Left lobe of liver (tissue), 2 donors: ENCODE measurements at places on chromosomes 4 and X.

- no peak for DNase-seq
Observed at GRCh38 chr4:86451560-86452330, 91.9 kb upstream of the MAPK10 start.

GRCh38 chr4:1871471-1872021 lies 353 bp downstream of the NSD2 start:
- no peak for DNase-seq

GRCh38 chrX:20313899-20314298 lies 47.2 kb upstream of the RPS6KA3 start:
- DNase-seq, result no peak

DNA sequence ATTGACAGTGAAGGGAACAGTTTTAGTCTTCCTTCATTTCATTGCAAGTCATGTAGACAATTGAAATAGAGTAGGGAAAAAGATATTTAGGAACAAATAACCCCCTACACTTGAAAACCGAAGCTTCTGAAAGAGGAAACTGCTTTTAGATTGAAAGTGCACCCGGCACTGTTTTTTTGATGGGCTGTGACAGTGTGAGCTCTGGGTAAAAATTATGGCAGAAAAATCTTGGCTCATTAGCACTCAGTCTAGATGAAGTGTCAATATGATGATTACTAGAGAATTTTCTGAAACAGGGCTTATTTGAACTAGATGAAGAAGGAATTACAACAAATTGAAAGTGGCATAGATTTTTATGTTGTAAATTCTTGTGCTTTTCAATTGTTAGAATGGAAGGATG lies 1132.4 kb downstream of the RAPGEF2 start:
- DNase-seq, result no peak

DNA sequence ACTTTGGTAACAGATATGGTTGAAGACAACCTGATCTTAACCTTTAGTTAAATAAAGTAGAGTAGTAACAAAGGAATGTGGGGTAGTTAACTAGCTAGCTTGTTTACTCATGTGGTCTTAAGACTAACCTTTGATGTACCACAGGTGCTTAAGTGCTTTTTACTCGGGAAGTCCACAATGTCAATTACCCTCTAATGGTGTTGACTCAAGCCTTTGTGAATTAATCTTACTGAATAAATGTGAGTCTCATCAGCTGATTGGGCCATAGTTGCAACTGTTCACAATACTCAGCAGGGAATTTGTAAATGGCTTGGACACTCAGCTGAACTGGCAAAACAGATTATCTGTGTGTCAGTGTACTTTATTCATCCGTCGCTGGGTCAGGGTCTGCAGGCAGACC lies 119.0 kb upstream of the UGT8 start:
- DNase-seq, result no peak

GRCh38 chr4:149715822-149716585 lies 99.6 kb downstream of the IQCM start:
- no peak for DNase-seq

- DNase-seq, result no peak
Observed at GRCh38 chr4:139663561-139664138, 2.0 kb upstream of the MGST2 start.

GRCh38 chr4:111837761-111838160 lies 307.5 kb upstream of the FAM241A start:
- DNase-seq, result no peak

- no peak for DNase-seq
Observed at GRCh38 chr4:182192511-182193181, 50.6 kb upstream of the TENM3 start.

DNA sequence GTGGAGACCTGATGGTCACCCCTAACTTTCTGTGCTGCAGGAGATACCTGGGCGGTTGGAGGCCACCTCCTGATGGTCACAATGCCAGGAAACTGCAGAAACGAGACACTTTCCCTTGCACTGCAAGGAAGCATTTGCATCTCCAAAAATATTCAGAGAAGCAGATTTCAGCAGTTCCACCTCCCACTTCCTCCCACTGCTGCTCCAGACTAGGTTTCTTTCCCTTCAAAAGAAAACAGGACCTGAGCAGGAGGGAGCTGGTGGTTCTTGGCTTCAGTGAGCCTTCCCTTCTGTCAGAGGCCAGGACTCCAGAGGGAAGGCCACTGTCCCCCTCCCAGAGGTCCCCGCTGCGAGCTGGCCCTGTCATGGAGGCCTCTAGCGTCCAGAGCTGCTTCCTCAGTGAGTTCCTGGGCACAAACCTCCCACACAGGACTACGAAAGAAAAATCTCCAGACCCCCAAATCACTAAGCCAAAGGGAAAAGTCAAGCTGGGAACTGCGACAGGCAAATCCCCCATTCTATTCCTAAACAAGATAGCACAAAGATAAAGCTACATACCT lies 35.9 kb downstream of the GPM6B start:
- no peak for DNase-seq

DNA sequence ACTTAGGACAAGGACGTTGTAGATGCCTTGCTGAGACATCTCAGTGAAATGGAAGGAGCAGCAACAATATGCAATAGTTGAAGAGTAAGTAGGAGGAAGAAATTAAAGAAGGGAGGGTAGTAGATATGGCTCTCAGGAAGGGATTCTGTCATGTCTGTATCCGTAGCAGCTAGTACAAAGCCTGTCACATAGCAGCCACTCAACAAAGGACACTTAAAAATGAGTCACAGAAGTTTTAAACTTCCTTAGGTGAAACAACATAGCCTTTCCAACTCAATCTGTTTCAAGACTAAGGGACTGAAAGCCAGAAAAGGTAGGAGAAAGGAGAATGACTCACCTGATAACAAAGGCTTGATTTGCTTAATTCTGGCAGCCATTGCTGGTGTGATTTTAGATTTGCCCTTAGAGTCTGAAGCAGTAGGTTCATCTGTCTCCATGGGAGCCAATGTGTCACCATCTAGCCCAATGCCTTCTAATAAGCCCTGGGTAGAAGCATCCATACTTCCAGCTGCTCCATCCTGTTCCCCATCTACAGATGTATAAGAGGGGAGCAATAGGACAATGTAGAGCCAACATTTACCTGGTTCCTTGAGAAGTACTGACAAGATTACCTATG lies 86.6 kb downstream of the HUWE1 start:
- DNase-seq, result no peak
